ENCODE measurements at places on chromosomes 5 and 9.

GRCh38 chr5:135559354-135559753, 19.4 kb downstream of the CXCL14 start:
- DNase-seq: no peak

DNA sequence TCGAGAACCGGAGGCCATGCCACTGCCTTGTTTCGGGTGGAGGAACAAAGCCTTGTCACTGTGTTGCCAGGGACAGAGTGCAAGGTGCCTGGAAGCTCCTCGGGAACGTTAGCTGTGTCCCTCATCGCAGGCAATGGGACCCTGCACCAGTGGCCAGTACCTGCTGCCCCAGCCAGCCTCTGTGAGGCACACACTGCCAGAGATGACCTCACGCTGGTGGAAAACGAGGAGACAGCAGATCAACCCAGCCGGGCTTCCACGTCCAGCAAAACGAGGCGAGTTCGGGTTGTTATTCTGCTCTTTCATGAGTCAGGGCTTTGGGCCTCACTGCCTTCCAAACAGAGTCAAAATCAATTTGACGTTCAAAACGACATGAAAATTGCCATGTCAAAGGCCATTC, 104.1 kb downstream of the ADAMTS2 start:
- no peak for DNase-seq

DNA sequence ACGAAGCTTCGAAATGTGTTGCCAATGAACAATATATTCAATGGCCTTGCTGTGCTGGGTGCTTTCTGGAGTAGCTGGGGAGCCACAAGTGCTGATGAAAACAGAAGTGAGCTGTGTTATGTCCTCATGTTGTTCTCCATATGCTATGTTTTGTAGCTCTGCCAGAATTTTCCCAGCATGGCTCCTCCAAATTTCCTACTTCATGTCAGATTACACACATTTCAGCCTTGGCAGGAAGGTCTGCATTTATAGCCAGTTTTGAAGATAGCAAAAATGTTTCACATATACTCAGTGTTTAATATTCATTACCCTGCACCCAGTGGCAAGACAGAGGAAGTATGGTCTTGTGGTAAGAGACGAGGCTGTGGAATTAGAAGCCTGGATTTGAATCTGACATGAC, 22.6 kb upstream of the NMUR2 start:
- DNase-seq: no peak

DNA sequence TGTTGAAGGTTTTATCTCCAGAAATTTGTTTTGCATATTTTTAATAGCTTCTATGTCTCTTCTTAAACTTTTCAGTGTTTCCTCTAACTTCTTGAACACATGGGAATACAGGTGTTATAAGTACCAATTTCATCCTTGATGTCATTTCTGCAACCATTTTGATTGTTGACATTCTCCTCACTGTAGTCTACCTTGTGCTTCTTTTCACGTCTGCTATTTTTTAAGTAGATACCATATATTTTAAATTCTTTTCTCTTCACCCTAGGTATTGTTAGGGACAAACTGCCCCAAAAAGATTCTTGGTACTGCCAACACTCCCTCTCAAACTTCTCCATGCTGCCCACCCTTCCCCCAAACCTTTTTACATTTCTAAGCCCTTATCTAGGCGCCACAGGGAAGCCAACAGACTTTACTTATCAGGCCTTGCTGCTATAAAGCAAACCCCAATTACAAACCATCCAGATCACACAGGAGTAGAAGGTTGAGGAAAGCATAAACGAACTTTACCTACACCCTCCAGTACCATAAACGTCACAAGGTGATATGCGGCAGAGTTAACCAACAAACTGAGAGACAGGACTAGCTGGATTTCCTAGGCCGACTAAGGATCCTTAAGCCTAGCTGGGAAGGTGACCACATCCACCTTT, 1165.3 kb downstream of the TAF11L14 start:
- DNase-seq: no peak

DNA sequence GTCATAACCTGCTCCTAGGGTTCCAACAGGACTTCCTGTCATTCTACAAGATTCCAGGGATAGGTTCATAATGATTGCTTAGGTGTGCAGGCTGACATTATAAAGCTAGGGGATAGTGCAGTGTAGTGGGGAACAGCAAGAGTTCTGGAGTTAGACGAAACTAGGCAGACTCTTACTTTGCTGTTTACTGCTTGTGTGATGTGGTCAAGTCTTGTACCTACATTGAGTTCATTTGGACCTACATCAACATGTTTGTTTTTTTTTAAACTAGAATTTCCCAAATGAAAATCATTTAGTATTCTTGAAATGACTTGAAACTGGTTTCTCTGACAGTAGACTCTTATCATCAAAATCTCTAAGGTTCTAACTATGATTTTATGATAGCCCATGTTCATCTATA, 21.2 kb upstream of the CCNH start:
- no peak for DNase-seq

GRCh38 chr5:50420343-50420935, 20.6 kb downstream of the EMB start:
- DNase-seq: no peak

GRCh38 chr9:114264806-114265550, 57.9 kb upstream of the ORM1 start:
- peak; percentile 76 for DNase-seq

DNA sequence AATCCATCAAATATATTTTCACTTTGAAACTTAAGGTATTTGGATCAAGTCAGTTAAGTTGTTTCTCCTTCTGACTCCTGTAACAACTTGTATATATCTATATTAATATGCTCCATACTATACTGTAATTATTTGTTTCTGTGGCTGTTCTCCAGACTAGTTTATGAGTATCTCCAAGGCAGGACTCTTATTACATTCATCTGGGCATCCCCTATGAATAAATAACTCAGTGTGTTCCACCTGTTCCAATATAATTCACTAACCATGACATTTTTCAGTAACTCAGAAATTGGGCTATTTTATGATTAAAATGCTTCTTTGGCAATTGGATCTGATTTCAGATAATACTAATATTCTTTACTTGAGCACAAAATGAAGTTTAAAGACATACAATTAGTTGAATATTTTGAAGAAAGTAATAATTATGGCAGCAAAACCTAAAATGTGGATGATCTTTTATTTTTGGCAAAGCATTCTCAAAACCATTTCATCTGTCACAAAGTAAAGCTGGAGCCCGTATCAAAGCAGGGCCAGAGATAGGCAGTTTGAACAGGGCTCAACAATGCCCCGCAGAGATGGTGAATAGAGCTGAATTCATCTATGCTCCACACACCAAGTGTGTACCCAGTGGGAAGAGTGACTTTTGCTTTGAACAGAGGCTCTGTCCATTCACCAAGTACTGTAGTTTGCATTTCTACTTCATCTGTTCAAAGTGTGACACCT, 314.3 kb downstream of the PDE4D start:
- DNase-seq: no peak

- DNase-seq: no peak
Measured at GRCh38 chr5:166172597-166172996, 2118.8 kb upstream of the WWC1 start.

GRCh38 chr9:68777070-68777763, 72.2 kb downstream of the PIP5K1B start:
- DNase-seq: no peak

GRCh38 chr5:44441460-44441859, 52.2 kb upstream of the FGF10 start:
- DNase-seq: no peak

DNA sequence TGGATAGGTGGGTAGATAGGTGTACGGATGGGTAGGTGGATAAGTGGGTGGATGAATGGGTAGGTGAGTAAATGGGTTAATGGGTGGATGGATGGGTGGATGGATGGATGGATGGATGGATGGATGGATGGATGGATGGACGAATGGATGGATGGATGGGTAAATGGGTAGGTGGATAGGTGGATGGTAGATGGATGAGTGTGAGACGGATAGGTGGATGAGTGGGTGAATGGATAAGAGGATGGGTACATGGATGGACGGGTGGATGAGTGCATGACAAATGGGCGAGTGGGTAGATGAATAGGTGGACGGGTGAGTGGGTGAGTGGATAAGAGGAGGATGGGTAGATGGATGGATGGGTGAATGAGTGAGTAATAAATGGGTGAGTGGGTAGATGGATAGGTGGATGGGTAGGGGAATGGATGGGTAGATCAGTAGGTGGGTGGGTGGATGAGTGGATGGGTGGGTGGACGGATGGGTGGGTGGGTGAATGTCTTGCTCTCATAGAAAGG, 179.2 kb downstream of the FGF18 start:
- no peak for DNase-seq

DNA sequence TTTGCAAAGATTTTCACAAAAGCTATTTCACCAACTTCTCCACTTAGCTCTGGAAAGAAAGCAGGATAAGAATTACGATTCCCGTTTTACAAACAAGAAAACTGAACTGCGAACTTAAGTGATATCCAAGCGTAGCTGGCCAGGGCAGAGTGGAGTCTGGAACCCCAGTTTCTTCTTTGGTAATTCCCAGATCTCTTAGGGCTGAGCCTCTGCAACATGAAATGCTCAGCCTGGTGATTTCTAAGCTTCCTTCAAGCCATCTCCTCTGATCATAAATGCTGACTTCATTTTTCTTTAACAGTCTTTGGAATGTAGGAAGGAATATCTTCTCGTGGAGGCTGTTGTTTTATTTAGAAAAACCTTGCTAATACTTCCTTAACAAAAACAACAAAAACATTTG, 620.0 kb downstream of the CCDC171 start:
- no peak for DNase-seq
